ENCODE measurements at places on chromosomes 16 and 17.

DNA sequence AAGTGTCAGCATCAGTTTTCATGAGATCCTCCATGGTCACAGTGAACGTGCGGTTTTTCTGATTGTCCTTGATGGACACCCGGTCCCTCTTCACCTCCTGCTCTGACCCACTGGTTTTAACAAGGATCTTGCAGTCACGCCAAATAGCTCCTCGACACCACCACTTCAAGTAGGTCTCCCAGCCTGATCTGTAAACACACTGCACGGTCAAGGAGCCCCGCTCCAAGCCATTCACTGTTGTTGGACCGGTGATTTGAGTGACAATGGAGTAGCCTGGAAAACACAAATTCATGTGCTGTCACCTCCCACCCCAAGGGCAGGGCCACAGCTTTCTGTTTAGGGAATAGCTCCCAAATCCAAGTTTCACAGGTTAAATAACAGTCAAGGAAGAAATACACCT is 8.2 kb downstream of the CD300LF start:
- no peak for DNase-seq

- no peak for DNase-seq
These were observed 36.6 kb downstream of the EPN2 start for GRCh38 chr17:19273731-19274130.

- no peak for DNase-seq
These were observed 20.0 kb upstream of the TBX2 start for GRCh38 chr17:61379457-61380216.

- DNase-seq, result no peak
These were observed 9.3 kb downstream of the GJD3 start for GRCh38 chr17:40355123-40355803.

GRCh38 chr16:58999762-59000161 is 265.6 kb upstream of the GOT2 start:
- no peak for DNase-seq

GRCh38 chr16:84131117-84131516 is 13.9 kb downstream of the HSDL1 start:
- no peak for DNase-seq

- DNase-seq, result no peak
These were observed 31.7 kb downstream of the TLE7 start for GRCh38 chr16:71410146-71410545.

GRCh38 chr16:51045794-51046193 is 105.3 kb downstream of the SALL1 start:
- no peak for DNase-seq

GRCh38 chr16:66066404-66066803 is 300.1 kb upstream of the CDH5 start:
- DNase-seq, result no peak

- DNase-seq, result no peak
These were observed 85.9 kb upstream of the SMURF2 start for GRCh38 chr17:64747938-64748540.

DNA sequence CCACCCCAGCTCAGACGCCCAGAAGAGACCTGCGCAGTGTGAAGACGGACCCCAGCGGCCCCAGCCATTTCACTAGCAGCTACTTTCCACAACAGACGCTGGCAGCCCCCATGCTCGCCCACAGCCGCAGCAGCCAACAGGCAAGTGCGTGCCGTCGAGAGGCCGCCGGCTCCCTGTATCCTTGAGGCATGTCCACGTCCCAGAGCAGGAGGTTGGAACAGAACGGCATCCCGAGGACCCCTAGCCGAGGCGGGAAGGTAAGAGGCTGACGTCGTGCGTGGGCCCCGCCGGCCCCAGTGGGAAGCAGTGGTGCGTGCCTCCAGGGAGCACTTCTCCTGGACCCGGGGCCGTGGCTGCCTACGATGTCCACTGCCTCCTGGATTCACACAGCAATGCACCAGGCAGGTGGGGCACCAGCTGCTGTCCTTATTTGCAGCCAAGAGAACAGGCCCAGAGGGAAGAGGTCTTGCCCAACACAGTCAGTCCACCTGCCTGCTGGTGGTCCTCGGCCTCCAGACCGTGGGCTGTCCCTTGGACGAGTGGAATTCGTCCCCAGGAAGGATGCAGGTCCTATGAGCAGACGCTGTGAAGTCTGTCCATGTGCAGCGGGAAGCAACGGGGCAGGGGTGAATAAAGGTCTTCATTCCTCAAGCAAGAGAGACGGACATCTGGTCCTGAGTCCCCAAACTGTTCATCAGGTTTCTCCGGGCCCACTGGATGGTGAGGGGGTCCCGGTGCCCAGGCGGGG is 38.5 kb downstream of the SLC7A5 start:
- no peak for DNase-seq

GRCh38 chr16:30903596-30903995 is 7.2 kb downstream of the CTF1 start:
- no peak for DNase-seq

GRCh38 chr17:47906443-47906842 is 10.4 kb downstream of the SP2 start:
- DNase-seq, result no peak

DNA sequence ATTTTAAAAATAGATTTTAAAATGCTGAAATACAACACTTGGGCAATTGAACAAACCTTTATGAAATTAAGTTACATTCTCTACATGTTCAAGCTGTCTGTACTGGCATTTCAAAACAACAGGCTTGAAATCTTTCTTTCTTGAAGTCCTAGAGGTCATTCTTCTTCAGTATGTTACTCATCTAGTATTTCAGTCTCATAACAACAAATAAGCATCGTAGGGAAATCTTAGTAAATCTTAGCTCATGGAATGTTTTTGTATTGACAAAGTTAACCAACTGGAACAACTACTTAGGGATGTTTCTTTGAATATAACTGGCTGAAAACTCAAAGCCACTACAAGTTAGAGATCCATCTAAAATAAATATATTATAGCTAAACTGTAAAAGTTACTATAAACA is 96.6 kb downstream of the KIF2B start:
- DNase-seq, result no peak

DNA sequence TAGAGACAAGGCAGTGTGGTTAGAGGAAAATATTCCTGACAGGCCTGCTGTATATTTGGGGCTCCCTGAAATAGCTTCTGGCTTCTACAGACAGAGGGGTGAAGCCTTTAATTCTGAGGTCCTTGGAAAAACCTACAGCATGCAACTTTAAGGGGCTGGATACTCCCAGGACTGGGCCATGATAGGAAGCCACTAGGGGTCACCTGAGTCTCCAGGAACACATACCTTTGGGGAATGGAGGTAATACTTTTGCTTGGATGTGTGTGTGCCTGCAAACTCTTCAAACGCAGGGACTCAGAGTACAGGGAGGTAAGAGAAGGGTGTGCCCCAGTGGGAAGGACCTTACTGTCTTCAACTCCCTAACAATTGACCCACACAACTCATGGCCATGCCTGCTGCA is 4.1 kb downstream of the ASIC2 start:
- no peak for DNase-seq

- no peak for DNase-seq
These were observed 5.4 kb upstream of the GOSR2 start for GRCh38 chr17:46917516-46917915.

DNA sequence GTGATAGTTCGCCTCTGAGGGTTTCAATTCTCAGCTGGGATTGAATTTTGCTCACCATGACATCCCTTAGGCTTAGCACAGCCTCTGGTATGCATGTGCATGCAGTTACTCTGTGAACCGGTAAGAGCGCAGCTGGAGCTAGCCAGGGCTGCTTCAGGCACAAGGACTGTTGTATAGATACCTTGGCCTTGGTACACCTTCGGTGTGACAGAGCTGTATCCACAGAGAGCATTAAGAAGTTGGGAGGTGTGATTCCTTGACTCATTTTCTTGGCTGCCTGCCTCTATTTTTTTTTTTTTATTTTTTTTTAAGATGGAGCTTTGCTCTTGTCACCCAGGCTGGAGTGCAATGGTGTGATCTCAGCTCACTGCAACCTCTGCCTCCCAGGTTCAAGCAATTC is 2.2 kb upstream of the NUTF2 start:
- no peak for DNase-seq

DNA sequence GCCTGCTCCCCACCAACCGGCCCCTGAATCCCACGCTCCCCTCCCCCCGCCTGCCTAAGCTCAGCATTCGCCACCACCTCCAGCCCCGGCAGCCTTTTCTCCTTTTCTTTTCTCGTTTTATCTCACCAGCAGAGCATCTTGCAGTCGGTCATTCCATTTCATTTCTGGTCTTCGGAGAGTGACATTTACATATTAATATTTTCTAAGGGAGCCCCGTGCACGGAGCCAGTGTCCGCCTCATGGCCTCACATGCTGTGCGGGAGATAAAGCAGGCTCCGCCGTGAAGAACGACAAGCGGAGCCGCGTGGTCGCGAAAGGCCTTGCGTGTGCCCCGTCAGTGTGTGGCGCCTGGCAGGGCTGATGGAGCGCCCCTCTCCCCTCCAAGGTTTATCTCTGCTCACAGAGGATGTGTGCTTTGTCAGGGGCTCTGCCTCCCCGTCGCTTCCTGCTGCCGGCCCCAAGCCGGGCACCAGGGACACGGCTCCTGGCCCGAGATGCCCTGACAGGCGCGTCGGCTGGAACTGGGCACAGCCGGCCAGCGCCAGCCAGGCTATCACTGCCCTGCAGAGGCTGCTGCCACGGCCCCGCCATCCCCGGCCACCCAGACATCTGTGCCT is 95.5 kb upstream of the GSE1 start:
- DNase-seq, result no peak

DNA sequence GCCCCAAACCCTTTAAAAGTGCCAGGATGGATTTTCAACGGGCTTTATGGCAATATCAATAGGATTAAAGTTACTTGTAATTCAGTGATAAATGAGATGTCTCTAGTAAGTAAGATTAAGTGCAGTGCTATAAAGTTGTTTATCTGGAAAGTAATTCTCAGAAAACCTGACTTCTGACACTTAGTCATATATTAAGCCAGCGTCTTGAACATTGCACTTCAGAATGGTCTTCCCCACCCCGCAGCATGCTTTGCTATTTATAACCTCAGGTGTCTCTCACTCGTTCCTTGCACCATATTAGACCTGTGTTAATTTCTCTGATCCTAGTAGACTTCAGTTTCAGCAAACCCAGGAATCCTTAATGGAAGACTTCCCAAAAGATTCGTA is 2.1 kb upstream of the MAF start:
- DNase-seq, result no peak

DNA sequence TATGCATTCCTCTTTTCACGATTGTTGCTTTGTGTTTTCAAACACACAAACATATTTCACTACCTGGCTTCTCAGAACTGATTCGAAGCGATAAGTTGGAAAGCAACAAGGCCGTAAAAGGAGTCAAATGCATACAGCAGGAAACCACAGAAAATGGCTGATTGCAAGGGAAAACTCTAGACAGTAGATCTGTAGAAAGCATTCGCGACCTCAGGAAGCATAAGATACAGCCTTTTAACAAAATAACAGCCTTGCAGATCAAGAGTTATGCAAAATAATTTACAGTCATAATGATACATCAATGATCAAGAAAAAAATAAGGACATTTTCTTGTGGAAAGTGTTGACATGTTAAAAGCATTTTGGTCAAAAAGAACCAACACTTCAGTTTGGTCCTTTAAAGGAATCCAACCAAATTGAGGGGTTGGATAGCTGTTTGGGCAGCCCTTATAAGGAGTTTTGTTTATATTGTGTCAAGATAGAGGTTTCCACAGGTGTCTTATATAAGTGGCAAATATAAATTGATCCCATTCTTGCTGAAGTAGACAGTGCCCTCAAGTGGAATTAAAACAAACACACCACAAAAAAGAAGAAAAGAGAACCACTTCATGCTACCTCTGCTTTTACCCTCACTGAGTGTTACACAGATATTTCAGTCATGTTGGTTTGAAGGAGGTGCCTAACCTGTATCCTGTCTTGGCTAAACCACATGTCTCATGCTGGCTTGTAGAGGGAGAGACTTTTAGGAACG is 5.5 kb downstream of the CYLD start:
- DNase-seq, result no peak

GRCh38 chr17:73826181-73826871 is 182.1 kb upstream of the SDK2 start:
- DNase-seq, result no peak

GRCh38 chr17:78337244-78338109 is 22.4 kb downstream of the SOCS3 start:
- DNase-seq, result no peak

DNA sequence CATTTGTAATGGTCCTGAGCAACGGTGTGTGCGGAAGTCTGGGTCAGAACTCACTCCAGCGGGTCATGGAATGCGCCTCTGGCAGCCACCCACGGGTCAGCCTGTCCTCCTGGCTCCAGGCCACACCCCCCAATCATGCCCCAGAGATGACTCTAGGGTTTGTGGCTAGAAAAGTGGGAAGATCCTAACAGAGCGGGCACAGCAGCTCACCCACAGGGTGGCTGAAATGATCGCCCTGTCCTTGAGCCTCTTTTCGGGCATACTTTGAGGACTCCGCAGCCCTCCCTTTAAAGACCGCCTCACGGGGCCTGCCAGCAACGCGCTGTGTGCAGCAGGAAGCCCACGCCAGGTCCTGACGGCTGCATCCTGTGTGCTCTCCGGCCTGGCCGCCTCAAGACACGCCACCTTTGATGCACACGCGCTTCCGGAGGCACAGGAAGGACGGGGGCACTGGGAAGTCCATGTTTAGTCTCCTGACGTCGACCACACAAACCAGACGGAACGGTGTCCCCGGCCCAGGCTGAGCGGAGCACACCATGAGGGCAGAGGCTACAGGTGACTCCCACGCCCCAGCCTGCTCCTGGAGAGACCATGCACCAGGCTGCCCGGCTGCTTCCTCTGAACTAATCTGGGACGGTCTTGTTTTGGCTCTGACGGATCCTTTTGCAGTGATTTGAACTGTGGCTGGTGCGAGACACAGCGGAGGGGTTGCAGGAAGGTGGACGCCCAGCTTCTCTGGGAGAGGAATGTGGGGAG is 92.9 kb downstream of the TBC1D16 start:
- no peak for DNase-seq

DNA sequence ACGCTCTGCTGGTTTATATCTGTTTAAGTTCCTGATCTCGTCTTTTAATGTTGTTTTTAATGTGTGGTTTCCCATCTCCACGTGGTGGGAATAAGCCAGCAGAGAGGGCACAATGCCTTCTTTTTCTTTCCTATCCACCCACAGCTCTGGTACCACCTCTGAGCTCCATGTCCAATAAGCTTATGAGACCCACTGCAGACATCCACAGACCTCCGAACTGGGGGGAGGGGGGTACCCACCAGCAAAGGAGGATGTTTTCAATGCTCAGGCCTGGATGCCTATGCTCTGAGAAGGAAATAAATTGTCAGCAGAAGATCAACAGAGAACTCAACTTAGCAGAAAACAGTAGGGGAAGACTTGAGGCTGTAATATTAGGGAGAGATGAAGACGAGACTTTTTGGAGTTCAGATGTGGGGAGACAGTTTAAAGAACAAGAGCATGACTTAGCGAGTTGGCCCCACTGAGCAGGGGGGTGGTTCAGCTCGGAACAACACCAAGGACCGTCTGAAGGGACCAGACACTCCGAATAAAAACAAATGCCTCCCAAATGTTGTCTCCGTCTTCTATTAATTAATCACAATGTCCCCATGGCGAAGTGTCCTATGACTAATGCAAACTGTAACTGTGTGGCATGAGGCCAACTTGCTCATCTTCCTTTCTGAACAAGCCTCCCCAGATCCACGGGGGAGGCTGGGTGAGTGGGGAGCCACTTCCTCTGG is 62.7 kb downstream of the GAS7 start:
- no peak for DNase-seq

Measured in NCI-H446 treated with DMSO at 0.1 percent for 48 hours (cell line).